ENCODE measurements at places on chromosomes 1 and 21.
A peak's percentile ranks its signal among the peaks of the same experiment; 100 is the strongest.

DNA sequence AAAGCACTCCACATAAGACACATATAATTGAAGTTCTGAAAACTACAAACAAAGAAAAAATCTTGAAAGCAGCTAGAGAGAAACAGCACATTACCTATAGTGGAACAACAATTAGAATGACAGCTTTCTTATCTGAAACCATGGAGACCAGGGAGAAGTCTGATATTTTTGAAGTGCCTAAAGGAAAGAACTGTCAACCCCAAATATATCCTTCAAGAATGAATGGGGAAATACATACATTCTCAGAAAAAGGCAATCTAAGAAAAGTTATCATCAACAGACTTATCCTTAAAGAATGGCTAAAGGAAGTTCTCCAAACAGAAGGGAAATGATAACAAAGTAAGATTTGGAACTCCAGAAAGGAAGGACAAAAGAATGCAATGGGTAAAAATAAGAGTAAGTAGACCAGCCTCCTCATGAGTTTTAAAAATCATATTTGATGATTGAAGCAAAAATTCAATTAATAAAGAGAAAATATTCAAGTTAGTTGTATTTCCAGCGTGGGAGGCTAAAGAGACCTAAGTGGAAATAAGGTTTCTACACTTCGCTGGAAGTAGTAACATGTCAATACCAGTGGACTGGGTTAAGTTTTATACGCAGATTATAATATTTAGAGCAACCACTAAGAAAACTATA is 170.8 kb upstream of the SAMSN1 start:
- DNase-seq = no peak

- DNase-seq = no peak
These were observed 424.1 kb downstream of the TTLL7 start for GRCh38 chr1:83574791-83575190.

DNA sequence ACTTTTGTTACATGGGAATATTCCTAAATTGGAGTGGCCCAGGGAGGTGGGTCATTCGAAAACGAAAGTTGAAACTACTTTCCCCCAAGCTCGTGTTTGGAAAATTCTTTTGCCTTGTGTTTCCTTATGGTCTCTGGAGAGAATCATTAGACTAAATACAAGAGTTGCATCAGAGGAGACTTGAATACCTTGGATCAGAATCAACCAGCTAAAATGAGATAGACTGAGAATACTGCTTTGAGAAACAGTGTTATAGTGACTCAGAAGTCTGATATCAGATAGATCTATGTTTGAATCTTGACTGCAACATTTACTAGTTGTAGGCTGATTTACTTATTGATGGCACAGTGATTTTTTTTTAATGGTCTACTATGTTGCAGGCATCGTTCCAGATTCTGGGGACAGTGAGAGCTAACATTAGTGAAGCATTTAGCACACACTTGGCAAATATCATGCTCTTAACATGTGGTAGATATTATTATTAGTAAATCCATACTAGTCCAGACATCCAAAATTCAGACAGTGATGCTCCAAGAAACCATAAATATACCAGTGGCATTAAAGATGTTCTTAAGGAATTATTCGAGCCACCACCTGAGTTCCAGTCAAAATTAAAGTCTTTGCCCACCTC is 12.9 kb upstream of the ACTN2 start:
- DNase-seq = no peak

DNA sequence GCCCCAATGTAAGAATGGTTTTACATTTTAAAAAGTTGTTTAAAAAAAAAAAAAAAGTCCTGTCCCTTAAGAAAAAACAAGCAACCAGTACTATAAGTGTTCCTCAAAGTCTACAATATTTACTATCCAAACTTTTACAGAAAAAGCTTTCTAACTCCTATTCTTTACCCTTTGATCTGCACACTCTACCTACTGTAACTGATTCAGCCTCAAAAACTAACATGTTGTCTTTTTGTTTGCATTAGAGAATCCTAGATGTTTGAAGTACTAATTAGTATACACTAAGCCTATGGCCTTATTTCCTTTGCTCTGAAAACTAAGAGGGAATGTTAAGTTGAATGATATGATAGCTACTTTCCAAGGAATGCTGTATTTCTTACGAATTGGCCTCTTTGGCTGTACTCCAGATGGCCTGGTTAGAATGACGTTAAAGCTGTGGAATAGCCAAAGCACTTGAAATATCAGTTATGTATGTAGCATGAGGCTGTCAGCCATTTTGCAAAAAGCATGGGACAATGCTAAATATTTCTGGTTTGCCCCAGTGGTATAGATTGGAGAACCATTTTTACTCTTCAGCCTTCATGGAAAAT is 234.8 kb downstream of the GPR52 start:
- no peak for DNase-seq

DNA sequence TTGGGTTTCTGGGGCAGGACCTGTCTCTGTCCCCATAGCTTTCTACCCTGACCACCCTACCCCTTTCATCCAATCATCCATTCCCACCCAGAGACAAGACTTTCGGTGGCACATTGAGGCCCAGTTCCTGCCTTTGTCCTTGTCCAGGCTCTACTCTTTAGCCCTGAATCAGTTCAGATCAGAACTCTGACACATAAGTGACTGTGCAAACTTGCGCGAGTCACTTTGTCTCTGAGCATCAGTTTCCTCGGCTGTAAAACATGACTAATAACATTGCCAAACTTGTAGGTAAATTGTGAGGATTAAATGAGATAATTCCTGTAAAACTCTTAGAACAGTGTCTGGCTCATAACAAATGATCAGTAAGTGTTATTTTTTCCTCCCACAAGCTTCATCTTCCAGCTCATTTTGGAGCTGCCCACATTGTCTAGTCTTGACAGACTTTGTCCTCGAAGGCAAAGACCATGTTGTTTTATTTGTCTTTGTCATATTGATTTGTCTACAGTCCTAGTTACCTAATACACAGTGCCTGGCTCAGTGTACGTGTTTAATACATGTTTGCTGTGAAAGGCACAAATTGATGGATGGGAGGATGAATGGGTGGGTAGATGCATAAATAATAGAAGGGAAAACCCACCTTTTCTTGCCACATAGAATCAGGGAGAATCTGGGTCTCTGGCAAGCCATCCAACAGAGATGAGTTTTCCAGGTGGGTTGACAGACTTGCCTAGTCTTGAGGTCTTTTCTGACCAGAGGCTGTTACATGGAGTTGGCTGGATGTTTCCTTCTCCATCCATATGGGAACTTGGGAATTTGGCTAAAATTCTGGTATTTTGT is 262.9 kb downstream of the OMA1 start:
- DNase-seq = no peak

DNA sequence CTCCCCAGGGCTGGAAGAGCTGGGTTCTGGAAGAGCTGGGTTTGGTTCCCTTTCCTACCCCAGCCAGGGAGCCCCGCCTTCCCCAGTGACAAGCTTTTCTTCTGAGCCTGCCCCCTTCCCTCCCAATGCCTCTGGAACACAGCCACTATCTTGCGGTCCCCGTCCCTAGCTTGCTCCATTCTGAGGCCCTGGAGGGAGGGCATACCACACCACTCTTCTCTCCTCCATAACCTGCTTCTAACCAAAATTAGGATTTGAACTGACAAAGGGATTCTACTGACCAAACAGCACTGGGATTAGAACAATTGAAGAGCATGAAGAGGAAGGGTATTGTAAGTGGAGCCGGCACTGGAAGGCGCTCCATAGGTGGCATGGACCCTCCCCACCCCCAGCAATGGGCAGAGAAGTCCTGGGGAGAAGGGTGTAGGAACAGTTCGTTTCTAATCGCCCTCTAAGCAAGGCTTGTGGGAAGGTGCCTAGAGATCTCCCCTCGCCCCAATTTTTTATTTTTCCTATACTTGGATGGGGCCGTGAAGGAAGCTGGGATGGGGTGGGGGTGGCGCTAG is 690 bp downstream of the C1orf216 start:
- peak; percentile 58 for DNase-seq

GRCh38 chr1:66938613-66939012 is 13.8 kb downstream of the MIER1 start:
- peak; percentile 20 for DNase-seq

GRCh38 chr1:24195136-24195535 is 8.0 kb upstream of the IFNLR1 start:
- peak; percentile 66 for DNase-seq

- DNase-seq = no peak
These were observed 281.0 kb upstream of the RUNX1 start for GRCh38 chr21:35329940-35330660.

DNA sequence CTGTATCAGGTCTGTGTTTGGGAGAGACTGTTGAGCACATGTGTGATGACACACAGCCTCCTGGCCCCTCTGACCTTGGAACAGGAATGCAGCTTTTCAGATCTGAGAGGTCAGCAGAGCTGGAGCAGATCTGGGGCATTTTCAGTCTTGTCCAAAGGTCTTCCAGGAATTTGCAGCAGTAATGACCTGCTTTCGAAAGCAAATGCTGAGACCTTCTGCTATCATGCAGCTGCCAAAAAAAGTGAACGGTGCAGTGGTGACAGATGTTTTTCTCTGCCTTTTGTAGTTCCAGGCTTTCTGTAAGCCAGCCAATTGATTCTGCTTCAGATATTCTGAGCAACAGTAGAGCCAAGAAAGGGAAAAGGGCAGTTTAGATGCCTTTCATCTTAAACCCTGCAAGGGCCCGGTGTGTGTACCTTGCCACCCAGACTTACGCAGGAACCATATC is 137.8 kb upstream of the COA6 start:
- DNase-seq = no peak

GRCh38 chr1:96538883-96539282 is 182.7 kb upstream of the PTBP2 start:
- no peak for DNase-seq

- DNase-seq = no peak
These were observed 127.0 kb downstream of the GREM2 start for GRCh38 chr1:240484804-240485443.

GRCh38 chr1:107935396-107936064 is 29.4 kb downstream of the VAV3 start:
- DNase-seq = no peak

Data from inflammatory macrophage treated with lipopolysaccharide for 1 hour (primary cell).